Endothelial cell of umbilical vein (primary cell): ENCODE measurements at places on chromosomes 5 and 9. TPM values are rescaled to one million over a fixed set of nuclear protein-coding genes. Genes with fewer than 3 reads are reported as not detected.

Gene BNC2
- 33.1 and 34.3 TPM in 2 replicates for total RNA-seq

Gene C5orf24
- 56.0 and 56.2 TPM in 2 replicates for total RNA-seq

Gene PLAC8L1
- 0.80 and 1.1 TPM in 2 replicates for total RNA-seq

Gene SPINK7
- not detected in 2 replicates for total RNA-seq

Gene JAKMIP2
- total RNA-seq = not detected in 2 replicates

Gene CTXN3
- not detected in 2 replicates for total RNA-seq

Gene IFNA21
- not detected in 2 replicates for total RNA-seq

Gene HTR1A
- total RNA-seq = not detected in 2 replicates

Gene SPATA6L
- 1.5 and 1.6 TPM in 2 replicates for total RNA-seq

Gene F2R
- 342 and 393 TPM in 2 replicates for total RNA-seq

Gene FAM221B
- not detected in 2 replicates for total RNA-seq

Gene RNF183
- not detected in 2 replicates for total RNA-seq

Gene CCDC187
- total RNA-seq = not detected in 2 replicates

Gene ZBTB5
- 9.6 and 10.0 TPM in 2 replicates for total RNA-seq

Gene PCDHB8
- 0.53 TPM in 1 of 2 replicates, not detected in the other for total RNA-seq

Gene TAF11L5
- not detected in 2 replicates for total RNA-seq

Gene KIF12
- total RNA-seq = 0.51 and 0.97 TPM in 2 replicates

Gene HEXB
- 176 and 182 TPM in 2 replicates for total RNA-seq

Gene ADAMTS6
- 43.4 and 57.4 TPM in 2 replicates for total RNA-seq

Gene FRRS1L
- 0.05 TPM in 1 of 2 replicates, not detected in the other for total RNA-seq

Gene CCL27
- not detected in 2 replicates for total RNA-seq

Gene PCDHA7
- total RNA-seq = 0.14 TPM in 1 of 2 replicates, not detected in the other

Gene FOXD4L5
- total RNA-seq = 0.42 TPM in 1 of 2 replicates, not detected in the other

Gene IFNA13
- not detected in 2 replicates for total RNA-seq

Gene SMIM27
- 9.5 and 11.5 TPM in 2 replicates for total RNA-seq

Gene FOXD4
- 0.35 and 0.42 TPM in 2 replicates for total RNA-seq

Gene ANKRD34B
- not detected in 2 replicates for total RNA-seq

Gene LRRC14B
- total RNA-seq = not detected in 2 replicates

Gene GFI1B
- not detected in 2 replicates for total RNA-seq
